NCI-H1417 (cell line): ENCODE measurements at places on chromosomes 1 and 21.

GRCh38 chr1:175402336-175402735, 209.8 kb upstream of the KIAA0040 start:
- DNase-seq: no peak

- DNase-seq: no peak
Observed at GRCh38 chr1:160403244-160403643, 2.9 kb downstream of the VANGL2 start.

- DNase-seq: peak; percentile 65
Observed at GRCh38 chr21:37862536-37862935, 53.7 kb downstream of the KCNJ6 start.

DNA sequence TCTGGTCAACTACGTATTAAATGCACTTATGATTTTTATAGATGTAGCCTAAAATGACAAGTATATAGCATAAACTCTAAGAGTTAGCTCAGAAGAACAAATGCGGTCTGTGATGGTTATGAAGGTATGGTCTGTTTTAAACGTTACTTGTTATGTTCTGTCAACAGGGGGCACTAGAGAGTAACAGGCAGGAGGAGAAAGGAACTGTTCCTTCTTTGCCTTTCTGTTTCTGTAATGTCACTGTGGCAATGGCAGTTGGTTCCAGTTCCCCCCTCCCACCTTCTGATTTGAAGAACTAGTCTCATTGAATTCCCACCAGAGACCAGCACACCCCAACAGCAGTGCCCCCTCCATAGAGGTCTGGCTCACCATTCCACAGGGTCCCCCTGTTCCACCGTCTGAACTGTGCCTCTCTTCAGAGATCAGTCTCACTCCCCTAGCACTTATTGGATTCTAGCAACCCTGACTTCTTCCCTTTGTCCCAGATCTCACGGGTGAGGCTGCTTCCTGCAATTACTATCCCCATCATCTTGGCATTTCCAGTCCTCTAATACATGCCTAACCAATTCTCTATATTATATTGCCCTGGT, 14.0 kb downstream of the KRTAP24-1 start:
- no peak for DNase-seq

DNA sequence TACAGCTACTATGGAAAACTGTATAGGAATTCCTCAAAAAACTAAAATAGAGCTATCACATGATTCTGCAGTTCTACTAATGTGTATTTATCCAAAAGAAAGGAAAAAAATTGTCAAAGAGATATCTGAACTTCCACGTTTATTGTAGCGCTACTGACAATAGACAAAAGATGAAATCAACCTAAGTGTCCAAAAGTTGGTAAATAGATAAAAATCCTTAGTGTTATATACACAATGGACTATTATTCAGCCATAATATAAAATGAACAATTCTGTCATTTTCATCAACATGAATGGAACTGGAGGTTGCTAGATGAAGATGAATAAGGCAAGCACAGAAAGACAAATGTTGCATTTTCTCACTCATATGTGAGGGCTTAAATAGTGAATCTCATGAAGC, 1492.1 kb downstream of the MRPL39 start:
- no peak for DNase-seq
